ENCODE measurements at places on chromosomes 3 and 15.

- no peak for DNase-seq
Measured at GRCh38 chr15:86505951-86506350, 426.3 kb downstream of the AGBL1 start.

DNA sequence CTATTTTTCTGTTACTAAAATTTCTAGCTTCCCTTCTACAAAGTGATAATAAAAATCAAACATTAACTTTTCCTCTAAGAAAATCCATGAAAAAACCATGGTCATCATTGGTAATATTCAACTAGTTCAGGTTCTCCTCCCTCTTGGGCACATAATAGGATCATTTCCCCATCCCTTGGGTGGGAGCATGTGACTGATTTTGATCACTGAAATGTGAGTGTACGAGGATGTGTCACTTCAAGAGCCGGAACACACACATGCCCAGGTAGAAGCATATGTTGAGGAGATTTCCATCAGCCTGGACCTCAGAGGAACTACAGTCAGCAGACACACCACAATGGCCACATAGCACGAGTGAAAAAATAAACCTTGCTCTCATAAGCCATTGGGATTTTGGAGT is 36.1 kb downstream of the AP3S2 start:
- no peak for DNase-seq

DNA sequence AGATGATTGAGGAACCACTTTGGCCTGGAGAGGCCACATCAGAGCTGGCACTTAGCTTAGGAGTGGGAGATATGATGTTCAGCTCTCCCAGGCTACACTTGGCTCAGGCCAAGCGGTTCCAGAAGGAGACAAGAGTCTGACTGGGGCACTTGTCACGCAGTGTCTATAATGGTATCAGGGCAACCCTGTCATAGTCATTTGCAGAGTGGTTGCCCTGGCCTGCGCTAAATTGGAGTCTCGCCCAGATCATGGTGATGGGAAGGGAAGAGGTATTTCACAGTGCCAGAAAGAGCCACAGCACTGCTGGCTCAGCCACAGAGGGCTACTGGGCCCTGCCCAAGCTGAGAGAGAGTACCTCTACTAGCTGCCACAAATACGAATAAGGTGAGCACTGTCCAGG is 186.9 kb upstream of the CRBN start:
- DNase-seq = no peak

- no peak for DNase-seq
Measured at GRCh38 chr3:126036056-126036549, 47.8 kb downstream of the SLC41A3 start.

- DNase-seq = no peak
Measured at GRCh38 chr15:68807249-68807648, 13.4 kb downstream of the ANP32A start.

- no peak for DNase-seq
Measured at GRCh38 chr3:45227071-45227820, 1.2 kb upstream of the TMEM158 start.

DNA sequence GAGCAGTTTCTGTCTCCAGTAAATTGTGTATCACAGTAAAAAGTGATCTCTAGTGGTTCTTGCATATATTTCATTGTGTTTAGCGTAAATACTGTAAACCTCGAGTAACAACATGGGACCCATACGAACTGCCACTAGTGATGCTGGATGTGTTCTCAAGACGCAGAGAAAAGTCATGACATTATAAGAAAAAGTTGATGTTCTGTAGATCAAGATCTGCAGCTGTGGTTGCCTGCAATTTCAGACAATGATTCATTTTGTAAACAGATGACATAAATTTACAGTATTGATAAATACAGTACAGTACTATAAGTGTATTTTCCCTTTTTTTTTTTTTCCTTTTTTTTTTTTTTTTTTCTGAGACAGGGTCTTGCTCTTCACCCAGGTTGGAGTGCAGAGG is 100.1 kb downstream of the DPH6 start:
- DNase-seq = no peak

All from stimulated activated CD8-positive, alpha-beta memory T cell treated with anti-CD3 and anti-CD28 coated beads, Interleukin-15, amount 100 ng/mL, for 1 hour (primary cell).